ENCODE measurements at places on chromosomes 6 and 20.

DNA sequence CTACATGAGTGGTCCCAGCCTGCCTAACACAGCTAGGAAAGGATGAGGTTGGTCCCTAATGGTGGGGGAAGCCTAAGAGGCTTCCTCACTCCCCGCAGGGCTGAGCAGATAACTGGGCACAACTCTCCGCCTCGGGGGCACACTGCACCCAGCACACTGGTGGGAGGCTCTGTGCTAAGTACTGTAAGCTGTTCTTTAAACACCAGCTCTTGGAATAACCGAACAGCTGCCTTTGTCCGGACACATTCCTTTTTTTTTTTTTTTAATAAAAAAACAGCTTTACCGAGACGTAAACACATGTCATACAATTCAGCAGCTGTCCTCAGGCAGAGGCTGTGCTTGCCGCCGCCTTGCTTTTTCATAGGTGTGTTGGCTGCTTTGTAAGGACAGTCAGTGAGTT is 6.9 kb downstream of the PSMG4 start:
- DNase-seq = no peak

DNA sequence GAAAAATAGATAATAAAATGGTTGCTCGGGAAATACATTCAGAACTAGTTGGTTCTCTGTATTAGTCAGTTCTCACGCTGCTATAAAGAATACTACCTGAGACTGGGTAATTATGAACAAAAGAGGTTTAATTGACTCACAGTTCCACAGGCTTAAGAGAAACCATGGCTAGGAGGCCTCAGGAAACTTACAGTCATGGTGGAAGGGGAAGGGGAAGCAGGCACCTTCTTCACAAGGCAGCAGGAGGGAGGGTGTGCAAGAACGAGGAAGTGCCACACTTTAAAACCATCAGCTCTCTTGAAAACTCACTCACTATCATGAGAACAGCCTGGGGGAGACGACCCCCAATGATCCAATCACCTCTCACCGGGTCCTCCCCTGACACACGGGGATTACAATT is 24.2 kb upstream of the SNX9 start:
- no peak for DNase-seq

DNA sequence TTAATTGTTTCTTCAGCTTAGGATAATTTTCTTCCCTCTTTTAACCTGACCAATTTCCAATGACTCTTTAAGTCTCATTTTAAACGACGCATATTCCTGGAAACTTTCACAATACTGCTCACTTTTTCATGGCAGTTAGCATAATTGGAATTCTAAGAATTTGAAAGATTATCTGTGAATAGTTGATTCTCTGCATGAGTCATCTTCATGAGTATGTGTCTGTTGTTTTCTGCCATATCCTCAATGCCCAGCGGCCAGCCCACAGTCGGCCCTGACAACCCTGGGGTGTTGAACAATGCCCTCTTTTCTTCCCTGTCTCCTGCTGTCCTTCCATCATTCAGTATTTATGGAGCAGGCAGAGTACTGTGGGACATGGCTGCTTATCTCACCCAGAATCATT is 554.2 kb downstream of the CDH26 start:
- DNase-seq = no peak

GRCh38 chr6:105042648-105043047 is 85.7 kb downstream of the LIN28B start:
- no peak for DNase-seq

GRCh38 chr20:50546729-50547314 is 36.6 kb downstream of the PTPN1 start:
- DNase-seq = no peak

DNA sequence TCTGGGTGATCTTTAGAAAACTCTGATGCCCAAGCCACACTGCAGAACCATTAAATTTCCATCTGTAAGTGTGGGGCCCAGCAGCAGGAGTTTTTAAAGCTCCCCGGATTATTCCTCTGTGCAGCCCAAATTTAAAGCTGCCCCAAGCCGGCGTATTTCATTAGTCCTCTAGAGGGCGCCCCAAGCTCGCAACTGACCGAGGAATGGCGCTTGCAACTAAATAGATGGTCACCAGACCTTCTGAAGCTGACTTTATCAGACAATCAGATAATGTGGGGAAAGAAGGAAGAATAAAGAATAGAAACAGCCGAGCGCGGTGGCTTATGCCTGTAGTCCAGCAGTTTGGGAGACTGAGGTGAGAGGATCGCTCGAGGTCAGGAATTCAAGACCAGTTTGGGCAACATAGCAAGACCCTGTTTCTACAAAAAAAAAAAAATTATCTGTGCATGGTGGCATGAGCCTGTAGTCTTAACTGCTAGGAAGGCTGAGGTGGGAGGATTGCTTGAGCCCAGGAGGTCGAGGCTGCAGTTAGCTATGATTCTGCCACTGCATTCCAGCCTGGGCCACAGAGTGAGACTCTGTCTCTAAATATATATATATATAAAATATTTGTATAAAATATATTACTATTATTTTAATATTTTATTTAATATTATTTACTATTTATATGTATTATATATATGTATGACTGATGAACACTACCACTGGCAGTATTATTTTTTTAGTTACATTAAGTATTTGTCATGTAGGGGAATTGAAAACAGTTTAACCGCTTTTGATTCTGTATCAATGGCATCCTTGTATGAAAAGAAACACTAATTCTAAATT is 56.0 kb downstream of the OTOR start:
- DNase-seq = no peak

GRCh38 chr6:150499882-150500312 is 99.8 kb upstream of the PLEKHG1 start:
- DNase-seq = no peak

GRCh38 chr6:16803294-16804200 is 42.3 kb upstream of the ATXN1 start:
- no peak for DNase-seq

DNA sequence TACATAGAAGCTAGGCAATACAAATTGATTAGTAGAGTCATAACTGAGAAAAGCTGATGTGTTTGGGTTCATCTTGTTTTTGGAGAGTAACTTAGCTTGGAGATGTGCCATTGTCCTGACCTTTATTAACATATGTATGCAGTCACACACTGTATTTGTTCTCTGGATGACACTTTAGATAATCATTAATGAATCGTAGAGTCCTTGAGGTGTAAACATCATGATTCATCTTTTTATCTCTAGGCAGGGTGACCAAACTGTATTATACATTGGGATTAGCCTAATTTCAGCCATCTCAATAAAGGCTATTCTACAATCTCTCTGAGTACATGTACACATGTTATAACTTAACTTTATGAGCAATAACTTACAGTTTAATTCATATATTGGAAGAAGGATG is 3.6 kb upstream of the MTCL3 start:
- DNase-seq = no peak

DNA sequence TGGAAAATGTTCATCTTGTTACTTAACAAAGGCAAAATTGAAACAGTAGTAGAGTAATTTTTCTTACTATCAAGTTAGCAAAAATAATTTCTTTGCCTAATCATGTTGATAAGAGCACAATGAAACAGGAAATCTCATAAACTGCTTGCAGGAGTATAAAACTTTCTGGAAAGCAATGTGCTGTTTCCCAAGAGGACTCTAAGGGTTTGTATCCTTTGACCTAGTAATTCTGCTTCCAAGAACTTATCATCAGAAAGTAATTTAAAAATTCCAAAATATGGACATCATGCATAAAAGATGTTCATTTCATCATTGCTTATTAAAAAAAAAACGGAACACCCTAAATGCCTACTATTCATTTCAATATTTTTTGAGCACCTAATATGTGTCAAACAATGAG is 46.1 kb upstream of the TNFAIP3 start:
- no peak for DNase-seq

DNA sequence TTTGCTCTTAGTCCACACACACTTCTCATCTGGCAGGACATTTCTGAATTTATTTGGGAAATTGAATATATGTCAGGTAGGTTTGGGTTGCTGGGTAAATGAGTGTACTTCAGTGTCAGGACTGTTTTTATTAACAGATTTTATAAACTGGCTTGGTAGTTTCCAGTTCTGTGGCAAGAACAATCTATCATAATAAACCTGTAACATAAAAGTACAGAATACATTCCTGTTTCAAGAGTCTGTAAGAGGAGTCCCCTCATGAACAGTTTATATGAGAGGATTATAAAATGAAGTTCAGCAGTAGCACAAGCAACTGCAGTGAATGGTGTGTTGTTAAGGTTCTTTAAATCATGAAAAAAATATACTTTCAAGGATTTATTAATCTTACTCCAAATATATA is 81.8 kb downstream of the LAMA2 start:
- no peak for DNase-seq

DNA sequence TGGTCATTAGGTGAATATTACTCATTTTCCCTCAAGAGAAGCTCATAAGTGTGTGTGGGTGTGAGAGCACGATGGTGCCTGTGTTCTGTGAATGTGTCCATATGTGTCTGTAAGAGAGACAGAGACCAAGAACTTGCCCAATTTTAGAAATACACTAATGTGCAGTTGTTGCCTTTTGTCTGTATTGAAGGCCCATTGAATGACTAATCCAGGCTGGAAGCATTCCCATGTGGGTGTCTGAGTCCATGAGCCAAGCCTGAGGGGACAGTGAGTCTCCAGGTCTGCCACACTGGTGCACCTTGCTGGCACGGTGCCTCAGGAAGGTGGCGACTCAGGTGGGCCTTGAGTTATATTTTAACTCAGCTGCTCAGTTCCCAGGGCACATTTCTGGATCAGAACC is 25.5 kb upstream of the ASXL1 start:
- DNase-seq = no peak

DNA sequence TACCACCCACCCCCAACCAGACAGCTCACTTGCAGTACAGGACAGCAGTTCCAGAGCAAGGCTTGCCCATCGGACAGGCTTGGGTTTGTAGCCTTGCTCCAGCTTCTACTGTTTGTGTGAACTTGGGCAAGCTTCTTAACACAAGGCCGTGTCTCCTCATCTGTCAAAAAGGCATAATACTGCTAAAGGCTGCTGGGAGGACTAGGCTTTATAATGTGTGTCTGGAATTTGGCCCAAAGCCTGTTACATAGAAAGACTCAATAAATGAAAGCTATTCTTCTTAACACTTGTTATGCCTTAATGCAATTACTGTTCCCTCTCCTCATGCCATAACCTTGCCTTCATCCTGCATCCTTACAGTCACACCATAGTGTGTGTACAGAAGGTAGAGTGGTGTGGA is 43.4 kb downstream of the LYRM4 start:
- DNase-seq = no peak

DNA sequence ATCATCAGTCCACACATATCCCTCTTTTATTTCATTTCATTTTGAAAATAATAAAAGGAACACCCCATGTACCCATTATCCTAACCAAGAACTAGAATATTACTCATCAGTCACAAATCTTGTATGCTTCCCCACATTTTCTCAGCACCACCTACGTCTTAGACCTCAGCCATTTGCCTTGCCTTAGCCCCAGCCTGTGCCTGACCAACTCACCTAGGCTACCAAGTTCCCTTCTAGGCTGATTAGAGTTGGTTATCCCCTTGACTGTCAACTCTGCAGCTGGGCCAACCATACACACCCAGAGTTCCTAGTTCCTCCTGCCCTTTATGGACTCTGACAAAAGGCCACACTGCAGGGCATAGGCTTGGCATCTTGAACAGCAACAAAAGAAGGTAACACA is 33.4 kb upstream of the IPCEF1 start:
- no peak for DNase-seq

- DNase-seq = no peak
Observed at GRCh38 chr6:150486048-150486447, 113.6 kb upstream of the PLEKHG1 start.

DNA sequence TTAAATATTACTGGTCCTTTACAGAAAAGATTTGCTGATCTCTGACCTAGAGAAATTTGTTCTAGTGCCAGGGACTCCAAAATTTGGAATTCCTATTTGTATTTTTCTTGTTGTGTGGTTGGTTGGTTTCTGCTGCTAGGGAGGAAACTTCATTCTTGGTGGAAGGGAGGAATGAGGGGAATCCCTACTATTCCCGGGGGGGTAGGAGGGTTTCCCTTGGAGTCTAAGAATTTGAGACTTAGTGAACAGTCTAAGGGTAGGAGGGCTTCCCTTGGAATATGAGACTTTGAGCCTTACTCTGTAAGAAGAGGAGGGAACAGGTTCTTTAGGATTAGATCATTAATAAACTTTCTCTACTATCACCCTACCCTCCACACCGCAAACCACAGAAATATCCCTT is 67.1 kb upstream of the ADGRF1 start:
- DNase-seq = no peak

DNA sequence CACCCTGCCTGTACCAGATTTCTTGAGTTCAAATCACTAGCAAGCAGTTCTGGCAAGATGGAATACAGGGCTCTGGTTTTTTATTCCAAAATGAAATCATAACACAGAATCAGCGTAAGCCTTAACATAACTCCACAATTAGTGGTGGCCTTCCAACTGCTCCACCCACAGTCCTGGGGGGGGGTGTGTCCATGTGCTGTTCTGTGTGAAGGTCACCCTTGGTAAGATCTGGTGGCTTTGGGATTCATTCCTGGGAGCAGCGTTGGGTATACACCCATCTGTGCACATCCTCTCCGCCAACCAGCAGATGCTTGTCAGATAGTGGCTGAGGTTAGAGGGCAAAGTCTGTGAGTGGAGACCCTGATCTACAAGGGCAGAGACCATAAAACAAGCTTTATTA is 49.9 kb upstream of the CD83 start:
- no peak for DNase-seq

DNA sequence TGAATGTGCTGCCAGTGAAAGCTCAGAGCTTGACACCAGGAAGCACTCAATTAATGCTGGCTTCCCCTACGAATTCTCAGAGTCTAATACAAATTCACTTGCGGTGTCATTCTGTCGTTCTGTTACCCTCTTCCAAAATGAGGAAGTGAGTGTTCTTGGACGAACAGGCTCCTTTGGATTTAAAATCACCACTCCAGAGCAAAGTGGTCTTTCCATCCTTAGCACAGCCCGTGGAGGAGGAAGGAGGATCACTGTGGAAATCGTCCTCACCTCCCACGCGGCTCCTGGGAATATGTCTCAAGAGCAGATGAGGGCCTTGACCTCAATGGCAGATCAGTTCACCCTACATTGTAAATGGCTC is 41.7 kb downstream of the RIOK1 start:
- DNase-seq = no peak

- DNase-seq = no peak
Observed at GRCh38 chr6:137763886-137764285, 103.2 kb upstream of the TNFAIP3 start.

DNA sequence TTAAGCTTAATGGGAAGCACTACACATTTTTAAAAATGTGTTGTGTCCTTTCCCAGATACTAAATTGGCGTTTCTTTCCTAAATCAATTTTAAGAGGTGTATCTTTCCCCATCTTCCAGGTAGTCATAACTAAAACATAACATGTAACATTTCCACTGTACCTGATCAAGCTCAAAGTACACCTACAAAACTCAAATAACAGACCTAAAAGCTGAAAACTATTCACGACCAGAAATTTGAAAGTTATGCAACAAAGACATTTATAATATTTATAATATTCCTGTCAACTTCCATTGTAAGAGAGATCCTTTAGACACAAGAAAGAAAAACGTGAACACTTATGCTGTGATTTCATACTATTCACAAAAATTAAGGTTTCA is 3.5 kb downstream of the STAU1 start:
- no peak for DNase-seq
